ENCODE measurements at places on chromosomes 5 and 9. TPM values are rescaled to one million over a fixed set of nuclear protein-coding genes. Genes with fewer than 3 reads are reported as not detected.

The TNFSF8 gene
- not detected for total RNA-seq

The RASGEF1C gene
- 0.42 TPM for total RNA-seq

The TYRP1 gene
- not detected for total RNA-seq

The CERCAM gene
- total RNA-seq, result 7.9 TPM

The PNPLA7 gene
- 0.39 TPM for total RNA-seq

The NUTM2G gene
- 1.6 TPM for total RNA-seq

The TBC1D2 gene
- total RNA-seq, result 7.7 TPM

The TNPO1 gene
- 197 TPM for total RNA-seq

The NRG2 gene
- 0.70 TPM for total RNA-seq

DNA sequence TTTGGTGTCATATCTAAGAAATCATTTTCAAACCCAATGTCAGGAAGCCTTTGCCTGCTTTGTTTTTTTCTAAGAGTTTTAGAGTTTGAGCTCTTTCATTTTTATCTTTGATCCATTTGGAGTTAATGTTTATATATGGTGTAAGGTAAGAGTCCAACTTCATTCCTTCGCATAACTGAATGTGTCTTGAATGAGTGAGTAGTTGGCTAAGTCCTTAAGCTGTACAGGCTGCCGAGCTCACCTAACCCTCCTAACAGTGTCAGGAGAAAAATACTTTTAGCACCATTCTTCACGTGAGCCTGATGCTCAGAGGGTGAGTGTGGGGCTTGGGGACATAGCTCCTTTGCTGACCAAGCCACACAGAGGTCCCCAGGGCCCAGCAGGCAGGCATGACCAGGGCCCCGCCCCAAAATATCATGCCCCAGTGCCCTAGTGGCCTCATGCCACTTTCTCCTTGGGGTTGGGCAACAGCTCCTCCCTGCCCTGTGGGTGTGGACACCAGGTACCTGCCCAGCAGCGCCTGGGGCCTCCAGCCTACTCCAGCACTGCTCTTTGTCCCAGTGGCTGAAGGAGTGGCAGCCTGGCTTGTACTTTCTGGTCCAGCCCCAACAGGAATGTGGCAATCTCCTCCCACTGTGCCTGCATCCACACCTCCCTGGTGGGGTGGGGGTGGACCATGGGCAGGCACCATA lies 17.2 kb downstream of the PPARGC1B start:
- peak; percentile 36 for DNase-seq

- DNase-seq, result no peak
These were observed 847.7 kb downstream of the MAT2B start for GRCh38 chr5:164353155-164353554.

DNA sequence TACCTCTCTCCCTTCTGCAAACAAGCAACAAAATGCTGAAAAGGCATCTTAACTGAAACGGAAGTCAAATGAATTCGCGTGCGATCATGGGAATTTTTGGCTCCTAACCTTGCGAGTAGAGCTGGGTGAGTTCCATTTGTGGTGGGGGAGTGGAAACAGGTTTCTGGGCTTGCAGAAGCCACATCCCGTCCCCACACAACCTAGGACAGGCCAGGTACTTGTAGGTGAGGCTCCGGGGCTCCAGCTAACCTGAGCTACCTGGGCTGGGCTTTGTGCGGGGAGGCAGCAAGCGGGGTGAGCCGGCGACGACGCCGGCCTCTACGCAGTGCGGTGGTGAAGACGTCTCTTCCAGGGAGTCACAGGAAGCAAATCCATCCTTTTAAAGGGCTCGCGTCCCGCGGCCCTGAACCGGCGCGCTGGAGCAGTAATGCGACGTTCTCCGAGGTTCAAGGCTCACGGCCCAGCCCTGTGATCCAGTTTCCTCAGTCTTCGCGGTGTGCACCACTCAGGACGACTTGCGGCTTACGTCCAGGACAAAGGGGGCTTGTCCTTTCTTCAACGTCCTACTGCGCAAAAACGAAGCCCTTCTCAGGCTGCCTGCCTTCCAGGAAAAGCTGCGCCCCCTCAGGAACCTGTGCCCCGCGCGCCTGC lies 567 bp upstream of the SPIN1 start:
- peak; percentile 68 for DNase-seq

DNA sequence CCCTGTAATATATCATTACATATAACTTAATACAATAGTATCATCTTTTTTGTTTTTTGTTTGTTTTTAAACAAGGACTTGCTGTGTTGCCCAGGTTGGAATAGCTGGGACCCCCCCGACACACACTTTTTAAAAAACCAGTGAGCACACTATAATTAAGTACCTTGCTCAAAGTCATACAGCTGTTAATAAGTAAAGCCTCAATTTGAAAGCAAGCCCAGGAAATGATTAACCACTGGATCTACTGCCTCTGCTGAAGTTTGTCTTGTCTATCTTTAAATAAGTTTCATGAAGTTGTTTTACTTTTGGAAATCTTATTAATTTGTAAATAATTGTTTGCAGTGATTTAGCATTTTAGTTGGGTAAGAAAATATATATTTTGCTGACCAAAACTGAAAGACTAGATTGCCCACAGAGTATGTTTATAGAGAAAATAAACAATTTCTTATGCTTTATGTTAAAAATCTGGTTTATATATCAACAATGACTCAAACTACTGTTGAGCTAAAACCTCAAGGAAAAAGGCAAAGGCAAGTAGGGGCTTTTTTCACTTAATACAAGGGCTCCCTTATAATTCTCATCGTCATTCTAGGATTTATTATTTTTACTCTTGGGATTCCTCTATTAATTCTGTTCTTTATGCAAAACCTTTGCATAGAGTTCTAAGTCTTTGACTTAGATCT lies 5.8 kb upstream of the CARNMT1 start:
- no peak for DNase-seq

GRCh38 chr9:83570359-83570758 lies 32.2 kb upstream of the FRMD3 start:
- DNase-seq, result no peak

GRCh38 chr5:124478264-124478663 lies 268.2 kb downstream of the ZNF608 start:
- DNase-seq, result no peak

DNA sequence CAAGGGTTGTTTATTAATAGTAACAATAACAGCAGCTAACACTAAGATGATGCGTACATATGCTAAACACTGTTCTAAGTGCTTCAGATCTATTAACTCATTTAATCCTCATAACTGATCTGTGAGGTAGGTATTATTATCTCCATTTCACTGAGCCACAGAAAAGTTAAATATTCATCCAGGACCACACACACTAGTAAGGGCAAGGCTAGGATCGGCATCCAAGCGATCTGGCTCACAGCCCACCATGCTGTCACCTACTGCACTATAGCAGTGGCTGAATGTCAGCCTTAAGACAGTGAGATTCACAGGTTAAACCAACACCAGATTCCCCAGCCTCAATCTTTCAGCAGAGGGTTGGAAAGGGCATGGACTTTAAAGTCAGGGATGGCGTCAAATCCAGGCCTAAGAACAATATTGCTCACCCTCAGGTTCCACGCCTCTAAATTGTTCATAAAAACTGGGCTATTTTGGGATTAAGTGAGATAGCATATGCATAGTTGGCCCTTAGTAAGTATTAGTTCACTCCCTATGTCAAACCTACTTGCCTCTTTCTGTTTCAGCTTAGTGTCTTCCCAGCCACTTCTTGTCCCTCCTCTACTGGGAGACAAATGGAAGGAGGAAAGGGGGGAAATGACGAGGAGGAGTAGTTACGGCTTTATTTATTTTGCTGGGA lies 150.8 kb downstream of the MAPKAP1 start:
- no peak for DNase-seq

- no peak for DNase-seq
These were observed 195.0 kb downstream of the MAPKAP1 start for GRCh38 chr9:125511789-125512660.

DNA sequence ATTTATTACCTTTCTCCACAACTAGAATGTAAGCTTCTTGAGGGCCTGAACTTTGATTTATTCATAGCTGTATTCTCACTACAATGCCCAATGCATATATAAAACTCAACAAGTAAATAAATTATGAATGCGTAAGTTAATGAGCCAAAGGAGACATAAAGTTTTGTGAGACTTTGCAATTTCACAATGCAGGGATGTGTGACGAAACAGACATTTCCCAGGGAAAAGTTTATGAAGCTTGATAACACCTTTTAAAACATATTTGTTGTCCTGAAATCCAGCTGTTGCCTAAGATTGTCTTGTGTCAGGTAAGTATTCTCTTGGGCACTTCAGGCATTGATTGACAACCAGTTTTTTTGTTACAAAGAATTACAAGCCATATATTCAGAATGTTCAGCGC lies 800.1 kb downstream of the BRINP1 start:
- DNase-seq, result no peak

DNA sequence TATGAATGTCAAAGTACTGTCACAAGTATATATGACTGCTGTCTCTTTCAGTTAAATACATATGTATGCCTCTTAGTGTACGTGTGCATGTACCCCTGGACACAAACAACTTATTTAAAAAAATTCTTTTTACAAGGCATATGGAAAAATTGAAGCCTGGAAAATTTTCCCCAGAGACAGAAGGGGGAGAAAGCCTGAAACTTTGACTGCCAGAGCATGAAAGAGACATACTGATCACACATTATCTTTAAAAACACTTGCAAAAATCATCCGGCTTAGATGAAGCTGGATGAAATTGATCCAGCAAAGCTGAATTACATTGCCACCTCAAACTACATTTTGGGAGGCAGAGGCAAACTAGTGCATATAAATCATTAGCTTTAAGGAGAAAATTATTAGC lies 88.0 kb upstream of the NFIB start:
- DNase-seq, result no peak

DNA sequence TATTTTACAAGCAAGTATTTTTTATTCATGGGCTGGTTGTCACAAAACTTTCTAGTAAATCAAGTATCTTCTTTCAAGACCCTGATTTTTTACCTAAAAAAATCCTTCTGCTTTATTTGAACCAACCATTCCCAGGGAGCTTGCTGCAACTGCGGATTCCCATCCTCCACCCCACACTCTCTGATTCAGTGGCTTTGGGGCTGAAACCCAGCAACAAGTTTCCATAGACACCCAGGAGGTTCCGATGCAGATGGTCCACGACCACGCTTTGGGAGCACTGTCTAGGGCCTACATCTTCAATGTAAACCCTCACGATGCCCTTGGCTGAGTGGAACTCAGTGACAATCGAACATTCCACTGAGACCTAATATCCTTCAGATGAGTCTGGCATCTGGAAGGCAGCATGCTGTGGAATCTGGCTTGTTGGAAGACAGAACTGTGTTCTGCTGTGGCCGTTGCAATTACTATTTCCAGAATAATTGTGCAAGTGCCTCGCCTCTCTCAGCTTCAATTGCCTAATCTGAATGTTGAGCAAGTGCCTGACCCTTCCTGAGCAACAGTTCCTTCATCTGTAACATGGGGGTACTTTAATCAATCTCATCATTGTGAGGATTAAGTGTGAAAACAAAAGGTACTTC lies 105.1 kb downstream of the INSYN2B start:
- no peak for DNase-seq

DNA sequence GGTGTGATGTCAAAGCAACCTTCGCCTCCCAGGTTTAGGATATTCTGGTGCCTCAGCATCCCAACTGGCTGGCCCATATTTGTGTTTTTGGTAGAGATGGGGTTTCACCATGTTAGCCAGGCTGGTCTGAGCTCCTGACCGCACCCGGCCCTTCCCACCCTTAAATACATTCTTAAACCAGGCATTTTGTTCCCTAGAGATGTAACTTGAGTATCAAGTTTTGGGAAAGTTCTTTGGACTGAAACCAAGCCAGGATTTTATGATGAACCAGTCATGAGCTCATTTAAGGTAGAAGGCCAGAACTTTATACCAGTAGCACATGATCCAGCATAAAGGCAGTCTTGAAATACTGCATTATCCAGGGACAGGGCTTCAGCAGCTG lies 3.5 kb downstream of the RPL7A start:
- DNase-seq, result no peak

DNA sequence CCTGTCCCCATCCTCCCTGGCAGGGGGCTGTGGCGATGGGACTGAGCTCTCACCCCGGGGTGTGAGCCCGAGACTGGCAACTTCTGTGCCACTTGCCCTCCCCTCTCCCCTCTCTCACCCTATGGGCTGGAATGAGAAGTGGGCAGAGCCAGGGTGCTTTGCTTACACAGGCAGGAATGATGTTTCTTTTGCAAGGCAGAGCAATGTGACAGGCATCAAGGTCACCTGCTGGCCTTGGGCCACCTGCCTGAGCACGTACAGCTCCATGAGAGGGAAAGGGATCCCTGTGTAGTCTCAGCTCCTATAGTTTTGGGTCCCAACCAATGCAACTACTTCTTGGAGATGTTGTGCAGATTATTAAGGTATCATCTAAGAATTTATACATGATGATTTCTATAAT lies 252.8 kb upstream of the DAP start:
- DNase-seq, result no peak

DNA sequence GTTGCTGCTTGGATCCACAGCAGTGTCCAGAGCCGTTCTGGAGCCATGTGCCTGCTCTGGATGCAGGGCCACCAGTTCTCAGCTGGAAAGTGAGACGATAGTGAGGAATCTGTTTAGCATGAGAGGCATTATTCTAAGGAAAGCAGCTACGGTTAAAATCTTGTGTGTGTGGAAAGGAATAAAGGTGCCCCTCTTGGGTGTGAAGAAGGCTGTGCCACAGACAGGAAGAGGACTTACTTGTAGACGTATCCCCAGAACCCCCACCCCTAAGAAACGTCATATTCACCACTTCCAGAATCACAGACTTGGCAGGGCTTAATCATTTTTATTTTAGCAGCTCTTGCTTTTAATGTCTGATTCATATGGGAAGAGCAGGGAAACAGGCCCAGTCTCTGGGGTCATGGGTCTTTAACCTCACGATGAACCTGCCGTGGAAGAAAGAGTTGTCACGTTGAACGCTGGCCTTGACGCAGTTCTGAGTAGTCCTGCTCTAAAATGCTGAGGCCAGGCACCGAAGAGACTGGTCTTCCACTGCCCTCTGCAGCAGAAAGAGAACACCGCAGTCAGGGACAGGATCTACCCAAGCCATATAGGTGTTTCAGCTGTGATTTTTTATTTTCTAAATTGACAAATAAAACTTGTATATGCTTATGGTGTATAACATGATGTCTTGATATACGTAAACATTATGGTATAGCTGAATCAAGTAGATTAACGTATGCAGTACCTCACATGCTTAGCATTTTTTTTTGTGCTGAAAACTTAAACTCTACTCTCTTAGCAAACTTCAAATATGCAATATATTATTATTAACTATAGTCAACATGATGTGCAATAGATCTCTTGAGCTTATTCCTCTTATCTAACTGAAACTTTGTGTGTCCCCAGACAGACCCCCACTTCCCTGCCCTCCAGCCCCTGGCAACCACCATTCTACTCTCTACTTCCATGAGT lies 38.8 kb downstream of the CARTPT start:
- peak; percentile 86 for DNase-seq
